ENCODE measurements at places on chromosomes 3 and 15. TPM values are rescaled to one million over a fixed set of nuclear protein-coding genes. Genes with fewer than 3 reads are reported as not detected.
A peak's percentile ranks its signal among the peaks of the same experiment; 100 is the strongest.

The DCLK3 gene
- 1.4 TPM for total RNA-seq

The CLSTN2 gene
- 0.68 TPM for total RNA-seq

DNA sequence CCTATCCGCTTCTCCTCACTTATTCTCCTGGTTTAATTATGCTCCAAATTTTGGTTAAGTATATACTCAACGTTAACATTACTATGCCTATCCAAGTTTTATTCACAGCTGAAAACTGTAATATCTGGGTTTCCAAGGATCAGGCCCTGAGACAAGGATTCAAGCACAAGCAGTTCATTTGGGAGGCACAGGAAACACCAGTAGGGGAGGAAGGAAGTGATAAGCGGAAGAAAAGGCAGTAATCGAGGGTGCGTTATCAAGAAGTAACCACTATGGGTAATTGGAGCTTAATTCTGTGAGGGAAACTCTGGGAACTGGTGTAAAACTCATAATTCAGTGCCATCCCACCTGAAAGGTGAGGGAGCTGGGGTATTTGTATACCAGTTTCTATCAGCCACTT lies 120.3 kb downstream of the KCNAB1 start:
- no peak for DNase-seq

GRCh38 chr3:53238051-53238850 lies 17.6 kb downstream of the TKT start:
- no peak for DNase-seq

- peak; percentile 50 for DNase-seq
These were observed 488 bp downstream of the THSD4 start for GRCh38 chr15:71115567-71116351.

DNA sequence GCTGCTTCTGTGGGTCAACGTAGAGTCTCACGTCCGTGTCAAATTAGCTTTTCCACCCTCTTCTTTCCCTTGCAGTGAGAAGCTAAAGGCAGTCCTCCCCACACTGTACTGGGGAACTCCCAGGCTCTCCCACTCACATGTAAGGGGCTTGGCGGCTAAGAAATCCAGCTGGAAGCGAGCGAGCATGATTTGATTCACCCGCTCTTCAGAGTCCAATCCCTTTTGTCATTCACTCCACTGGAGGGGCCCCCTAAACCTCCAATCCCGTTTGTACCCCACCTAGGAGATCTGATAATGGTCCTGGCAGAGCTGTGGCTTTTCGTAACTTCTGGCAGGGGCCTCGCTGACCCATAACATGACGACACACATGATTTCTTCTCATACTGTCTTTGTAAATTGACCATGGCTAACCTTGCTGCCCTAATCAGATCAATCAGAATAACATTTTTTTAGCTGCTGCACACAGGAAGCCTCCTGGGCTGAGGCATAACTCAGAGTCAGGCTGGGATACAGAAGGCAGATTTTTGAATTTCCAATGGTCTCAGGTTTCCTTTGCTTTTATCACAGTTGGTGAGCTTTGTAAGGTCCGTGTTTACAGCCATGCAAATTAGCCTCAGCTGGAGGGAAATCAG lies 235.2 kb downstream of the GREM1 start:
- peak; percentile 29 for DNase-seq

DNA sequence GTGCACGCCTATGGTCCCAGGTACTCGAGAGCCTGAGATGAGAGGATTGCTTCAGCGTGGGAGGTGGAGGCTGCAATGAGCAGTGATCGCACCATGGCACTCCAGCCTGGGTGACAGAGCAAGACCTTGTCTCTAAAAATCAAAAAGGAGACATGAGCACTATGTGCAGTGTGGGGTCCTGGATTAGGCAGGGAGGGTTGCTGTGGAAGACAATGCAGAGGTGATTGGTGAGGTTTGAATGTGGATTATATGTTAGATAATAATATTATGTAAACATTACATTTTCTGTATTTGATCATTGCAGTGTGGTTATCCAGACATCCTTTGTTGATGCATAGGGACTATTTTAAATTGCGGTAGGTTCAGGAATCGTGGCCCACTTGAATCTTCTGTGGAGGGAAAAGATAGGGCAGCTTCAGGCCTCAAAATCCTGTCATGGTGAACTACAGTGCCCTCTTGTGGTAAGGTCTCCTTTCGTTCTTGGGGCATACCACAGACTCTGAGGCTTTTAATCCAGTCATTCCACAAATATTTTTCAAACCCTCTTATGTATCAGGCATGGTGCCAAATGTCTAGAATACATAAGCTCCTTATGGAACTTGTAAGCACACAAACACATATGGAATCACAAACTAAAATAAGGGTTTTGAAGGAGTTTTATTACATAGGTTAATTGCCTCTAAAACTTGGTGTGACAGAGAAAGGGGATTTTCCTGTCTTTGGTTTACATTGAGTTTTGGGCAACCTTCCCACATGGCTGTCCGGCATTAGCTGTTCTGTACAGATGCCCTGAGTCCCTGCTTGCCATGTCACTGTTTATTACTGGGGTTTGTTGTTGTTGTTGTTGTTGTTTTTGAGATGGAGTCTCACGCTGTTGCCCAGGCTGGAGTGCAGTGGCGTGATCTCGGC lies 37.7 kb downstream of the GPD1L start:
- DNase-seq: peak; percentile 58

GRCh38 chr3:14430706-14431451 lies 28.5 kb downstream of the SLC6A6 start:
- DNase-seq: no peak

- DNase-seq: no peak
These were observed 5.5 kb downstream of the SHOX2 start for GRCh38 chr3:158100681-158101080.
